ENCODE measurements at places on chromosomes 3 and 15. TPM values are rescaled to one million over a fixed set of nuclear protein-coding genes. Genes with fewer than 3 reads are reported as not detected.

Gene CATSPER2
- 59.0 TPM for polyA plus RNA-seq

Gene PP2D1
- 37.5 TPM for polyA plus RNA-seq

Gene QARS1
- polyA plus RNA-seq = 175 TPM

Gene RRP9
- 18.7 TPM for polyA plus RNA-seq

Gene STRC
- polyA plus RNA-seq = 10.6 TPM

Gene PDE8A
- polyA plus RNA-seq = 27.8 TPM

Gene TPRA1
- polyA plus RNA-seq = 32.6 TPM

- no peaks in the 10 kb centered on the region for H3K27me3 ChIP-seq
- H3K36me3 ChIP-seq = no peaks in the 10 kb centered on the region
- H3K4me3 ChIP-seq = no peak overlapping the region
- peak overlapping the region; percentile 13 for H3K27ac ChIP-seq
These were observed 8.9 kb downstream of the CMTM6 start for GRCh38 chr3:32493437-32494414.

DNA sequence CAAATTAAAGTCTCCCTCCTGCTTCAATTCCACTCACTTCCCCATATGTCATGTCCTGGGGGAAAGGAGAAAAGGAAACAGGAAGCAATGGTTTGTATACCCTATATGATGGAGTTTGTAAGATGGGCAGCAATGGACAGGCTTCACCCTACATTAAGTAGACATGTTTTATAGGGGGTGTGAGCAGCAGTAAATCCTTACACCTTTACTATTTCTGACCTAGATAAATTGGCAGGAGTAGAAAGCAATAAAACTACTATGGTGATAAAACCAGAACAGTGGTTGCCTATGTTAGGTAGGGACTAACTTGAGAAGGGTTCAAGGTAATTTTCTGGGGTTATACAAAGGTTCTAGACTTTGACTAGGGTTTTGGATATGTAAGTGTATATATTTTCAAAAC is 301.7 kb downstream of the GBE1 start:
- H3K27ac ChIP-seq = no peak overlapping the region
- no peaks in the 10 kb centered on the region for H3K4me1 ChIP-seq
- no peak for DNase-seq
- H3K36me3 ChIP-seq = no peaks in the 10 kb centered on the region
- no peaks in the 10 kb centered on the region for H3K27me3 ChIP-seq

DNA sequence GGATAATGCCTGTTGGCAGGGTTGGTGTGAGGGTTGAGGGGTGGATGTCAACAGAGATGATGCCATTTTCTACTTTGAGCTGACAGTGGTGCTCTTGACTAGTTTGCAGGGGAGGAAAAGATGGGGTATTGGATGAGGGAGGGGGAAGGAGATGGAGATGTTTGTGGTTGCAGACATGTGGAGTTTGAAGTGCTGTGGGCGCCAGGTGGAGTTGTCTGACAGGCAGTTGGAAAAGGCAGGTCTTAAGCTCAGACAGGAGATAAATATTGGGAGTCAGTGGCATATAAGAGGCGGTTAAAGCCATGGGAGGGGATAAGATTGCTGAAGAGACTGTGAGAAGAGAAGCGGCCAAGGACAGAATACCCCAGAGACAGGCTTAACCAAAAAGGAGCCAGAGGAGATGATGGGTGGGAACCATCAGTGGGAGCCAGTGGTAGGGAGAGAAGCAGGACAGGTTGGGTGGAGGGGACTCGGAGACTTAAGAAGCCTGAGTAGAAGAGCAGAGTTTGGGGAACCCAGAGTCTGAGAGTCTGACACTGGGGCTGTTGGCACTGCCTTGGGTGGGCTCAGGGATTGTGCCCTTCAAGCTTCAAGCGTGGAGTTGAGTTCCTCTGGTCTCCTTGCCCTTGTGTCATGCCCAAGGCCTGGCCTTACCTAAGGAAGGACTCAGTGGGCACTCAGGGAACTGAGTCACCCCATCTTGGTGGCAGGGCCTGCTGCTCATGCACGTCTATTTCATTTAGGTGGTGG is 13.9 kb downstream of the COPG1 start:
- no peak for DNase-seq
- H3K27ac ChIP-seq = no peak overlapping the region
- no peaks in the 10 kb centered on the region for H3K4me1 ChIP-seq
- no peaks in the 10 kb centered on the region for H3K36me3 ChIP-seq

DNA sequence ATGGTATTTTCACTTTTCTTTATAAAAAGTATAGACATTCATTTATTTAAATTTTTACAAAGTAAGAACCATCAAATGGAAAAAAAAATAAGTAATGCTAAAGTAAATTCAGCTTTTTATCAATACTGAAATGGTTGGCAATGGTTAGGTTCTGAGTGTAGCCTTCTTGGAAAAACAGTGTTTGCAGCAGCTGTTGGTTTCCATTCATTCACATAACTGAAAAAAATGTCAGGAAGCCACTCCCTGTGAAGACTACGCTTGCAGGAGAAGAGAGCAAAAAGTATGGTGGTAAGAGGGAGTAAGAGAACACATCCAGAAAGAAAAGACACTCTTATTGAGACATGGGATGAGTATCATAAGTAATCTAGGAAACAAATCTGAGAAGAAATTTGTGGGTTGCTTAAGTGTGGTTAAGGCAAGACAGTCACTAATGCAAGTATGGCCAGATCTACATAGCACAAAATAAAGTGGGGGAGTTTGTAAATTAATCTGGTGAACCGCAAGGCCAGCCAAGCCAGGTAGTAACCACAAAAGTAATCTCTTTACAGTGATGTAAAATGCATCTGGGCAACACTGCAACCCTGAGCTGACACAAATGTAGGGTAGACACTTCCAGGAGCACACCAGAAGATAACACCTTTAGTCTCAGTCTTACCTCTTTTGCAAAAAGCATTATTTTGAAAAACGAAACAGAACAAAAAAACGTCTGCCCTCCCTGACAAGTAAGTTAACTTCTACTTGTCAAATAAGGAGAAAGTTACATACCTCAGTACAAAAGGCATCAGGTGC is 133.7 kb downstream of the IGSF11 start:
- H3K4me1 ChIP-seq = no peaks in the 10 kb centered on the region
- no peaks in the 10 kb centered on the region for H3K27me3 ChIP-seq

DNA sequence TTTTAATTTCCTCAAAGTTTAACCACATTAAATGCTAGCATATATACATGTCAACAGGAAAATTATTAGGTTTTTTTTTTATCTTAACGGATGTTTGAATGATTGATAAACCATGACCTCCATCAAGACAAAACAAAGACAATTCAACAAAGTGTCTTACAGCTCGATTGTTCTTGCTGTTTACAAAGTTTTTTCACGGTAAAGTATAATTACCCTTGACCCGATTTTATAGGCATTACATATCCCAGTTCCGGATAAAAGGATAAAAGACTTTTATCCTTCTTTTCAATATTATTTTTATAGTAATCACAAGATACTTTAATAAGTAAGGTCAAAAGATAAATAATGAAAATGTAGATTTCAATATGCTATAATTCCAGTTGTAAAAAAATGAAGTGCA is 96.9 kb downstream of the RORA start:
- DNase-seq = no peak
- no peaks in the 10 kb centered on the region for H3K27me3 ChIP-seq
- H3K27ac ChIP-seq = no peak overlapping the region
- no peaks in the 10 kb centered on the region for H3K4me1 ChIP-seq

DNA sequence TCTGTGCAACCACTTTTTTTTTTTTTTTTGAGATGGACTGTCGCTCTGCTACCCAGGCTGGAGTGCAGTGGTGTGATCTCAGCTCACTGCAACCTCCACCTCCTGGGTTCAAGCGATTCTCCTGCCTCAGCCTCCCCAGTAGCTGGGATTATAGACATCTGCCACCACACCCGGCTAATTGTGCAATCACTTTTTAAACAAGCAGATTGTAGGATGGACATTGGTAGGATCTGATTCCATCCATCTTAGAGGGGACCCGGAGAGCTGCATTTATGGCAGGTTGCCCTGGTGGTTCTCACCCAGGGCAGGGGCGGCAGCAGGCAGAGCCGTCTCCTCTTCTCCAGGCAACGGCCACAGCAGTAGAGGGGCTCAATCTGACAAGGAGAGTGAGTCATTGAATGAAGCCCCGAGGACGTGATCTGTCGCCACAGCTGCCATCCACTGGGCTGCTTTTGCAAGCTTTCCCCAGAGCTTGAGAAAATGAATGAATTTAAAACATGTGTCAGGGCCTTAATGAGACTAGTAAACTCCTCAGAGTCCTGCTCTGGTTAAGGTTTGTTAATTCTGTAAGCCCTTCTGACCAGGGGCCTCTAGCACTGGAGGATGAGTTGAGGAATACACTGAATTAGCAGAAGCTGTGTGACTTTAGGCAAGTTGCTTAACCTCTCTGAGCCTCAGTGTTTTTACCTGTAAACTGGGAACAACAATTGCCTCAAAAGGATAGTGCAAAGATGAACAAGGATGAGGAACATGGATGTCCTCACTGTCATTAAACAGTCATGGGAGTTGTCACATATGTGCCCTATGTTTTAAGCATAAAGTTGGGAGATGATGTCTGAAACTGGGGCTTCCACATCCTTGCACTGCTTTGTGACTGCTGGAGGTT is 129.1 kb downstream of the ASB7 start:
- H3K4me1 ChIP-seq = peaks cover 3% of the 10 kb centered on the region
- no peak overlapping the region for H3K4me3 ChIP-seq
- DNase-seq = no peak
- H3K27ac ChIP-seq = no peak overlapping the region

GRCh38 chr3:45942051-45942825 is 1.0 kb upstream of the CXCR6 start:
- DNase-seq = no peak
- H3K36me3 ChIP-seq = no peaks in the 10 kb centered on the region
- H3K27ac ChIP-seq = no peak overlapping the region
- H3K4me1 ChIP-seq = no peaks in the 10 kb centered on the region
- H3K27me3 ChIP-seq = no peaks in the 10 kb centered on the region
- no peak overlapping the region for H3K4me3 ChIP-seq

DNA sequence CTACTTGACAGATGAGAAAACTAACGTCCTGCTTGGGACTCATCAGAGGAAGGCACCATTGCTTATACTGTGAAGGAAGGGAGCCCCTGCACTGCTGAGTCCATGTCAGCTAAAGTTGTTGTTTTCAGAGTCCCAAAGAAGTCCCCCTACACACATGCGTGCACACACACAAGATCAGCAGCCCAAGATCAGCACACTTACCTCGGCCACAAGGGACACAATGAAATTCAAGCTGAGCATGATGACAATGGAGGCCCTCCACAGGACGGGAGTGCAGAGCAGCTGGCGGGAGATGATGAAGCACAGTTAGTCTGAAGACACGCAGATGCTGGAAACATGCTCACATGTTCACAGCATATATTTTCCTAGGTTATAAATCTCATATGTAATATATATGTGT is 28.6 kb upstream of the ATP13A5 start:
- H3K27ac ChIP-seq = no peak overlapping the region
- DNase-seq = no peak
- no peaks in the 10 kb centered on the region for H3K27me3 ChIP-seq
- no peaks in the 10 kb centered on the region for H3K36me3 ChIP-seq
- no peak overlapping the region for H3K4me3 ChIP-seq

- no peaks in the 10 kb centered on the region for H3K4me1 ChIP-seq
- H3K27ac ChIP-seq = no peak overlapping the region
- no peaks in the 10 kb centered on the region for H3K27me3 ChIP-seq
- no peak for DNase-seq
- no peak overlapping the region for H3K4me3 ChIP-seq
These were observed 17.6 kb downstream of the RSRC1 start for GRCh38 chr3:158127250-158128219.

DNA sequence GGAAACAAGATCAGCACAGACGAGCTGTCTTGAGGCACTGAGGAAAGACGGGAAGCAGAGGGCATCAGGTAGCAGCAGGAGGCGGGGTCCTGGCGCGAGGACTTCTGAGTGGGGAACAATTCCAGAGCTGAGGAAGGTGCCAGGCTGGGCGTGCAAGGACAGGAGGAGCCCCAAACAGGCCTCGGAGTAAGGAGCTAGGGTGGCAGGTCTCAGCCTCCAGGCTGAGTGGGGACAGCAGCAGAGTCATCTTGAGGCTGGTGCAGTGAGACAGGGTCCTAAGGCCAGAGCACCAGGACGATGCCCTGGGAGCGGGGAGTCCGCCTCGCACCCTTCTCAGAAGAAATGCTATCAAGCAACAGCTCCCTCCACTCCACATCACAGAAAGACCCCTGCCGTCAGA is 78.4 kb downstream of the PCSK6 start:
- no peaks in the 10 kb centered on the region for H3K36me3 ChIP-seq
- no peak for DNase-seq
- no peak overlapping the region for H3K4me3 ChIP-seq

DNA sequence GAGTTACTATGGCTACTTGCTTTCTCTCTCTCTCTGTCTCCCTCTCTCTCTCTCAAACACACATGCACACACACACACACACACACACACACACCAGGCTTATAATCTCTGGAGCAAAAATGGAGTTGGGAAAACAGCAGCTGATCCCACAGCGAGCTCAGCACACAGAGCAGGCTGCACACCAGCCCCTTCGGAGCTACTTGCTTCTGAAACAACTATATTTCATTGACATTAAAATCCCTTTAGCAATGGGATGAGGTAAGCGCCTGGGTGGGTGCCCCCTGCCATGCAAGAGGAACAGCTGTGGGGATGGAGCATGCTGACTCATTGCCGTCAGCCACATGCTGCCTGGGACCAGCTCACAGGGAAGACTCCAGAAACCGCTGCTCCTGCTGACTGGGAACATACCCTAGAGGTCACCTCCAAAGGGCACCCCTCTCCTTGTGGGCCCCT is 45.7 kb downstream of the B3GNT5 start:
- no peaks in the 10 kb centered on the region for H3K36me3 ChIP-seq
- no peak for DNase-seq
- no peaks in the 10 kb centered on the region for H3K27me3 ChIP-seq

DNA sequence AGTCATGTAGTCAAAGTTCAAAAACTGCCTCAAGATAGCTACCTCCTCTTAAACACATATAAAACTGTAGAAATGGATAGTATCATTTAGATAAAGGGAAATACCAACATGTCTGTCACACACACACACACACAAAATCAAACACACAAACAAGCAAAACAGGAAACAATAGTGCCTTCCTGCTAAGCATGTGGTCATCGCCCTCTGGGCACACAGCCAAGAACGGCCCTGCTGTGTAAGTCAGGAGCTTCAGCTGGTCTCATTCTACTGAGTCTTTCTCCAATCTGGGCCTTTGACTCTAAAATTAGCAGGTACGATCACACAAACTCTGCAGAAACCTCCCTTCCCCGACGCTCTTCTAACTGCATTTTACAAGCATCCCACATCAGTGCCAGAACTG is 272.2 kb upstream of the CHRNA7 start:
- no peak overlapping the region for H3K4me3 ChIP-seq
- H3K27me3 ChIP-seq = no peaks in the 10 kb centered on the region
- H3K4me1 ChIP-seq = no peaks in the 10 kb centered on the region
- peak; percentile 25 for DNase-seq
- no peaks in the 10 kb centered on the region for H3K36me3 ChIP-seq

Data from testis (tissue), 5 donors.